ENCODE measurements at places on chromosomes 6 and 20. TPM values are rescaled to one million over a fixed set of nuclear protein-coding genes. Genes with fewer than 3 reads are reported as not detected.

Gene SDHAF4
- polyA plus RNA-seq = 16.0 TPM

- no peak for DNase-seq
These were observed 15.7 kb upstream of the SLC13A3 start for GRCh38 chr20:46666818-46667515.

DNA sequence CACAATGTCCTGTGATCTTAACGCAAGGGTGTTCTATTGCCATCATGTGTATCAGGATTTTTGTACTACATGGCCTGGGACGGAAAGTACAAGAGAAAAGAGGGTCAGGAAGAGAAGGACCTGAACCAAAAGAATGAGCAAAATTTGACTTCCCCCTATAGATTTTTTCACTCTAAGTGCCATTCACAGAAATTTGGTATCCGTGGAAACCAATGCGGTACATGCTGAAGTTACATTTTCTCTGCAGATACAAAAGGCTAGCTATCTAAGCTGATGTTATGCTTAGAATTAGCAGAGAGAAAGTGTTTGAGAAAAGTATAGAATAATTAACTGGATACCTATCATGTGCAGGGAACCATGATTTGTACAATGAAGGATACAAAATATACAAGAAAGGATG lies 12.4 kb upstream of the PDE7B start:
- DNase-seq = no peak

DNA sequence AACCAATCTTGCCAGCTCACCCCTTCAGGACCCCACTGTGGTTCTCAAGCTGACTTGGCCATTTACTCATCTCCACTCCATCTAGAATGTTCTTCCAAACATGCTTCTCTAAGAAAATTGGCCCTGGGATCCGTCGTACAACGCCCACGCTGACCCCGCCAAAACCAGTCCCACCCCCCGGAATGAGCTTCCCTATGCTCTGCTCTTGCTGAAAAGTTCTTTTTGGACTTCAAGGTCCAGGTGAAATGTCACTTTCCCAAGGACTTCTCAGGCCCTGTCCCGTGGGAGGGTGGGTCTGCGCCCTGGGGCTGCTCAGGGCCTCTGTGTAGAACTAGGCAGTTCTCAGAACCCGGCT lies 9.9 kb downstream of the NOL4L start:
- DNase-seq = no peak

DNA sequence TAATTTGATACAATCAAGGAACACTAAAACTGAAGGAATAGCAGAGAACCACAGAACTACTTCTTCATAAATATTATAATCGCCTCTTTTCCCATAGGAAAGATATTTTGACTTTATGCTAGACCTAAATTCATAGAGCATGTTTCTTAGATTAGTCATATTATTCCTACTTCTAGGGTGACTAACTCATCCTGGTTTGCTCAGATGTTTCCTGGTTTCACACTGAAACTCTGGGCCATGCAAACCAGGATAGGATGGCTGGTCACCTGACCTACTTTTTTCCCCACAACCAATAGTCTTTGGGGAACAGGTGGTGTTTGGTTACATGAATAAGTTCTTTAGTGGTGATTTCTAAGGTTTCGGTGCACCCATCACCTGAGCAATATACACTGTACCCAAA lies 42.8 kb downstream of the MMS22L start:
- DNase-seq = no peak

DNA sequence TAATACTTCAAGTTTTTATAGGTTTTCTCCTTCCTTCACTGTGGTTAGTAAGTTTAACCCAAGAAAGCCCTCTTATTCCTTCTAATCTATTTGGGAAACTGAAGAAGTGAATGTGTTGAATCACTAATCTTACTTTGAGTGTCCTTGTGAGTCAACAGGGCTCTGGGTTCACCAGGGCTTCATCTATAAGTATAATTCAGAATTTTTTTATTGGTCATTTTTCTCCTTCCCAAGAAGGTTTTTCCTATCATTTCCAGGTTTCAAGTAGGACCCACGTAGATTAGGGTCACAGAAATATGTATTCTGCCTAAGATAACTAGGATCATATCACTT lies 191.1 kb downstream of the ATXN1 start:
- no peak for DNase-seq

DNA sequence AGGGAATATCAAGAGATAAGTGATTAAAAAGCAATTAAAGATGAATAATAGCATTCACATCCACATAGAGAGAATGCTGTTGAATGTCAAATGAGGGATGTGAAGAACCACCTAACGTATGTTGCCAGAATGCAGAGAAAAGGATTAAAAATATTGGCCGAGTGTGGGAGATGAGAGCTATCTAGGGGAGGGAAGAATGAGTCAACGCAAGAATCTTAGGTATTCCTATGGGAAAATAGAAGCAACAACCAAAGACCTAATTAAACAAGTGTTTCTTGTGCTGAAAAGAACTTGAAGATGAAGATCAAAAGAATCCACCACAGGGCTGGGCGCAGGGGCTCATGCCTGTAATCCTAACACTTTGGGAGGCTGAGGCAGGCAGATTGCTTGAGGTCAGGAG lies 12.2 kb upstream of the RSPH3 start:
- no peak for DNase-seq

Gene NKX2-4
- not detected for polyA plus RNA-seq

Gene TMC2
- 0.30 TPM for polyA plus RNA-seq

- DNase-seq = no peak
These were observed 239.0 kb upstream of the KCNQ5 start for GRCh38 chr6:72382602-72383529.

- no peak for DNase-seq
These were observed 744 bp downstream of the RIOK1 start for GRCh38 chr6:7390226-7390878.

Gene LY6G6D
- polyA plus RNA-seq = not detected

DNA sequence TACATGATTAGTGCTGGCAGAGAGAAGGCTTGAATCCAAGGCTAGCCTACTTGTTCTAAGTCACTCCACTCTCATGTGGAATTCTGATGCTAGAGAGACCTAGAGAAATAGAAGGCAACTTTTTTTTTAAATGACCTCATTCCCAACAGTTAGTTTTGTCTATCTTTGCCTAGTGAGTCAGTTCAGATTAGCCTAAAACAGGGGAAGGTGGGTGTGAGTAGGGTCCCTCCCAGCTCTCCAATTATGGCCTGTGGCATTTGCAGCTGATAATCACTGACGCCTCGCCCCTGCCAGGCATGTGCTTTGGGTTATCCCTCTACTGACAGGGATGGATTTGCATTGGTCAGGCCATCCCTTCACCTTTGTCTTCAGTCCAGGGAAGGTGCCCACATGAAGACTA lies 13.6 kb downstream of the TXLNB start:
- no peak for DNase-seq

GRCh38 chr6:82570083-82570482 lies 206.5 kb downstream of the TPBG start:
- no peak for DNase-seq

Gene SEMG1
- not detected for polyA plus RNA-seq

DNA sequence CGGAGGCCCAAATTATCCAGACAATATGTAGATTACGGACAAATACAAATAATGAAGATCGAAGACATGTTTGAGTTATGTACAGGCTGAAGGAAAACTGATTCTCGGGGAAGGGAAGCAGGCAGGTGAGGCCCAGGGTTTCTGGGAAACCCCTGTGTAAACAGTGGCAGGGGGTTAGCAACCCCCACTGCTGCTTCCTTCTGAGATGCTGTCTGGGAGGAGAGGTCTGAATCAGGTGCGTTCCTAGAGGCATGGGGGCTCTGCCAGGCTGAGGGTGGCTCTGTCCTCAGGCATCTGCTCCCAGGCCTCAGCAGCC lies 7.2 kb upstream of the MDGA1 start:
- no peak for DNase-seq

DNA sequence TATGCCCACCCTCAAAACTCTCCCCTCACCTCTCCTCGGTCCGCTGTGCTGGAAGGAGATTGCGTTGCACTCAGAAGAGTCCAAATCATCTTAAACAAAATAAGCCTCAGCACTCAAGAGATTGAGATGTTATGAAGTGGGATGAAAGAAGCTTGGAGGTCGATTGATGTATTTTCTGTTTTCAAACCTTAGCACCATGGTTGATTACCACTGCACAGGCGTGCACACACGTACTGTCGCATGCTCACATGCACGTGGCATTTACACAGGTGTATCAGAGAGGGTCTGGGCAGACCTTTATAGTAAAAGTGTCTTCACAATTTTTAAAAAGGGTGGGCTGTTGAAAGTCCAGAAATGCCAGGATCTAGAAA lies 612 bp upstream of the AGPAT4 start:
- no peak for DNase-seq

DNA sequence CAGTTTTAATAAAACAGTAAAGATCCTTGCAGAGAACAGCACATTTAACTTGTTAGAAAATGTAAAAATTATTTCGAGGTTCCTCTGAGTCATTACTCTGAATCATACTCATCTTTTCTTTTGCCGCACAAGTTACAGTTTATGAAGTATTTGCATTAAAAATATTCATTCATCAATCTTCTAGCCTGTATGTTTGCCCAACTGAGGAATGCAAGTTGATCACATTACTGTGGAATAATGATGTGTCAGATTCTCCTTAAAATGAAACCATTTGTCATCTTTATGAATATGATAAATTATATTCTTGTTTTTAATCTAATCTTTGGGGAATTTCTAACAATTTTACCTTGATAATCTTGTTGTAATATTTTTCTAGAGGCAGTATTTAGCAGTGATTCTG lies 340.4 kb upstream of the OPRM1 start:
- no peak for DNase-seq

DNA sequence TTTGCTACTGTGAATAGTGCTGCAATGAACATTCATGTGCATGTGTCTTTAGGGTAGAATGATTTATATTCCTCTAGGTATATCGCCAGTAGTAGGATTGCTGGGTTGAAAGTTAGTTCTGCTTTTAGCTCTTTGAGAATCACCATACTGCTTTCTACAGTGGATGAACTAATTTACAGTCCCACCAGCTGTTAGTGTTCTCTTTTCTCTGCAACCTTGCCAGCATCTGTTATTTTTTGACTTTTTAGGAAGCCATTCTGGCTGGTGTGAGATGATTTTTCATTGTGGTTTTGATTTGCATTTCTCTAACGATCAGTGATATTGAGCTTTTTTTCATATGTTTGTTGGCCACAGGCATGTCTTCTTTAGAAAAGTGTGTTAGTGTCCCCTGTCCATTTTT lies 40.0 kb downstream of the PLG start:
- no peak for DNase-seq

Gene SPATS1
- not detected for polyA plus RNA-seq

- DNase-seq = no peak
These were observed 13.4 kb upstream of the COL12A1 start for GRCh38 chr6:75219263-75219662.

Gene HRH3
- polyA plus RNA-seq = 0.14 TPM

DNA sequence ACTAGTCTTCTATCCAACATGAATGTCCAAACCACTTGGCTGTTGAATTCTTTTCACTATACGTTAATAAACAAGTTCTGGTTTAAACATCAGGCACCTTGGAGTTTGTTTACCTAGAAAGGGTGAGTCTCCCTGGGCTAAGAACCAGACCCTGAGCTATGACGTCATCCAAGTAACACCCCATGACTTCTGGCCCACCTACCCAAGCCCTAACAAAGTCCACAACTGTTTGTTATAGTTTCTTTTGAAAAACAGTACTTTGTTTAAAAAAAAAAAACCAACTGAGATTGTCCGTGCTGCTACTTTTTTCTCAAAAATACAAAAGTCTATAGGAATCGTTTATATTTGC lies 146.9 kb upstream of the BEND6 start:
- no peak for DNase-seq

DNA sequence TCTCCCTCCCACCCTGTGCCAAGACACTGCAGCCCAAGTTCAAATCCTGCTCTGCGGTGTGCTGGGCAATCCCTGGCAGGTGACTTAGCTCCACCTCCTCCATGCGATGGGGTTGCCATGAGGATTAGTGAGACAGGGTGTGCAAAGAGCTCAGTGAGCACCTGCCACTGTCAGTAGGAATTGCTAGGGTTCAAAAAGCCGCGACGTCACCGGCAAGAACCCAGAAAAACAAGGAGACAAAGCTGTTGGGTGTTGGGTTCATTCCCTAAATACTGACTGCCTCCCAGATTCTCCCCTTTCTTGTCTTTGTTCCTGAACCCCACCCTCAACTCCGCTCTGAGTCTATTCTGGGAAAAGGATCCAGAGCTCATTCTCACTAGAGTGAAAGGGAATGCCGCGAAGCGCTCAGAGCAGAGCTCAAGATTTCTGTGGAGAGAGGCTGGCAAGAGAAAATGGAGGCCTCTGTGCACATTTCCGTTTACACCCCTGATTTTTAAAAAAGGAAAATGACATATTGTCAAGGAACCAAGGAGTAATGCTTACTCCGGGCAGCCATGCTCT lies 13.3 kb downstream of the PMEPA1 start:
- DNase-seq = no peak

Gene CST4
- polyA plus RNA-seq = not detected

Gene CSTF1
- 39.6 TPM for polyA plus RNA-seq

GRCh38 chr6:16543521-16543920 lies 217.7 kb downstream of the ATXN1 start:
- no peak for DNase-seq

GRCh38 chr20:10710991-10711775 lies 37.4 kb upstream of the JAG1 start:
- DNase-seq = no peak

Gene HSPA12B
- polyA plus RNA-seq = 14.4 TPM

DNA sequence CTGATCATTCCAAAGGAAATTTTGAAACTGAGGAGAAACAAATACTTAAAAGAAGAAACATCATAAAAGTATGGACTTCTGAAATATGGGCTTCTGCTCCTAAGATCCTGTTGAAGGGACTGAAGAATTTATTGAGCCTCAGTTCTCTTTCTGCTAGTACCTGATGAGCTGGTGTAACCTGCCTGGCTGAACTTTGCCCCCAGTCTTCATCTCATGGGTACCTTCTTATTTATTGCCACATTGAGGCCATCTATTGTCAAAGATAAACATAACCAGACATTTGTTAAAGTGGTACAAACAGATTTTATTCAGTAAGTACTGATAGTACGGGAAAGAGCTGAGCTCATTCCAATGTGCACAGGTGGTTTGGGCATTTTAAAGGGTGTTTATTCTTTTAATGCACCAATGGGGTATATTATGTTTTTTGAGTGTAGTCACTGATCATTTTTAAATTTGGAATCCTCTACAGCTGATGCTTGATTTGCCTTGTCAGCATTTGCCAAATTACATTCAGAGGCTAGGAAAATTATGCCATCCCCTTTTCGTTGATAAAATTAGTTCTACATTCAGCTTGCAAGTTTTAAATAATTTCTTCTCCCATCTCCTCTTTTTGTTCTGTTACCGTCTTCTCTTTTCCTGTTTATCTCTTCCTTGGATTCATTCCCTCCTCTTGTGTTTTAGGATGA lies 118.2 kb downstream of the PRIM2 start:
- DNase-seq = no peak

DNA sequence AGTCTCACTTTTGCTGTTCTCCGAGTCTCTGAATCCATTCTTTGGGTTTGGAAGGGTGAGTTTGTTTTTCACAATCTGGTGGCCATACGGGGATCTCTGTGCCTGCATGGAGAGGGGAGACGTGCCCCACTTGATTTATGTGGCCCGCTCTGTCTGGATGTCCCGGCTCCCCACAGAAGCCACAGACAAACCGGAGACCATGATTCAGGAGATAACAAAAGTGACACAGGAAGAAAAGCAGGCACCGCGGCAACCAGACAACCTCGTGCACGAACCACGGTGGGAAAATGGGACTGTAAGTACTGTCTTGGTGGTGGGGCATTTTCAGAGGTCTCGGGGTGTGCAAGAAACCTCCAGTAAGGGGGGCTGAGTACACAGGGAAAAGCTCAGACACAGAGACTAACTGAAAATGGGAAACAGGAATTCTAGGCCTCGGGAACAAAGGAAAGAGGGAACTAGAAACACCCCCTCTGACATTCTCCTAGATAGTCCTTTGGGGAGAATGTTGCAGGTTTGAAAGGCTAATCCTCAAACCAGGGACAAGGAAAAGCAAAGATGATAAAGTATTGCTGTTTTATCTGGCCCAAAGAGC lies 22.1 kb upstream of the ZNF318 start:
- no peak for DNase-seq

Gene BPI
- polyA plus RNA-seq = not detected
